Naive B cell (primary cell): ENCODE measurements at places on chromosomes 16 and 17. TPM values are rescaled to one million over a fixed set of nuclear protein-coding genes. Genes with fewer than 3 reads are reported as not detected.

DNA sequence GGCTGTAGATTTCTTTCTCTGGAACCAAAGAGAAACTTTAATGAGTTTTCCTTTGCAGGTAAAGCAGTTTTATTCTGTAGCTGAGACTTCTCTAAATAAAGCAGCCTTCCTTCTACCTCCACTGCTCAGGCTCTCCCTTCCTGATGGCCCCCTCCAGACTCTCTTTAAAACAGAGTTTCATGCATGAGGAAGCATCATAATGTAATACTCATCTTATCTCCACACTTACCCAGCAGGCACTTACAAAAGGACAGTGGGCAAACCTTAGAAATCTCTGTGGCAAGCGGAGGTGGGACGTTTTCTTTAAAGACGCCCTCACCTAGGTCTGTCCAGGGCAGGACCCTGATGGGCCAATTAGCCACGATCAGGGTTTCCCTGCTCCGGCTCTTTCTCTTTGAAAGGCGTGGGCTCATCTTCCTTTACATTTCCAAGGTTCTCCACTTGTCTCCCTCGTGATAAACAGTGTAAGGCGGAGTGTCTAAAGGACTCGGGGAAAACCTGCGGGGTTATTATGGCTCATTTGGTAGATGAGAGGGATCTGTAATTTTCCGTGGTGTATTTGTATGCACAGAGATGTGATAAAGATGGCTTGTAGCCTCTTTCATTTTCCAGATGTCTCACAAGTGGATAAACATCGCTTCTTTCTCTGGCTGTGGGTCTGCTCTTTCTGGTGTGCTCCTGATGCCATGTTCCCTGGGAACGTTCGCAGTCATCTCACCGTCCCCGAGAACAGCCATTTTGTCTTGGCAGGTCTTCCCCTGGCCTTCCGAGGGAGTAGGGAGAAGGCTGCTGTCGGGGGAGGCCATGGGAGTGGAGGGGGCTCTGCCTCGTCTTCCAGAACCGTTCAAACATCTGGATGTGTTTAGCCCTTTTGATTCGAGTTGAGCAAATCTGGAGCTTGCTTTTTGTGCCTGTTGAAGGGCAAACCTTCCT is 239.0 kb downstream of the CCDC182 start:
- no peaks in the 10 kb centered on the region for H3K36me3 ChIP-seq
- DNase-seq = no peak
- no peak overlapping the region for H3K4me3 ChIP-seq
- H3K27me3 ChIP-seq = no peaks in the 10 kb centered on the region
- no peak overlapping the region for H3K27ac ChIP-seq

DNA sequence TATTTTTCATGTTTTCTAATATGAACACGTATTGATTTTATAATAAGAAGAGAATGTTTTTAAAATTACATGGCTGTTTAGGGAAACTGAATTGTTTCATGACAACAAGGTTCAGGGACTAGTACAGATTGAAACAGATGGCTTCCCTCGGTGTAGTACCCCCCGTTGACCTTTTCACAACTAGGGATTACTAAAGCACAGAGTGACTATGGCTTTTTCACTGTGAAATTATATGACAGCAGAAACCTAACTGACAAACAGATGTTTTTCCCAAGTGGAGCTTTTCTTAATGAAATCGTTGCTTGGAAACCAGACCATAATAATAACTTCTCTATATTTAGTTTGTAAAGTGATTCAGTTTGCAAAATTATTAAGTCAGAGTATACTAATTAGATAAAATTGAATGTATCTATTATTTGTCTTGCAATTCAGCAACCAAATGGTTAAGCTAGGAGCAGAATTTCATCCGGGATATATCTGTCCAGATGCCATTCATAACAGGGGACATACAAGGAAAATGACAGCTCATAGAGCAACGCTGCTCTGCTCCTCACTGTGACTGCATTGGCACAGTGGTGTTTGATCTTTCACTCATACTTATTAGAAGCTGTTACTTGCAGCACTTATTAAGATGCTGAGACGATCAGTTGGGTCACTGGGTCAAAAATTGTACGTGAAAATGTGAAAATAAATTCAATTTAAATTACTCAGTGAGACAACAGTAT is 111.7 kb downstream of the TANGO6 start:
- no peak overlapping the region for H3K4me3 ChIP-seq
- H3K27ac ChIP-seq = no peak overlapping the region
- no peaks in the 10 kb centered on the region for H3K27me3 ChIP-seq
- H3K4me1 ChIP-seq = no peaks in the 10 kb centered on the region
- DNase-seq = no peak

The MT2A gene
- 18.6 TPM for polyA plus RNA-seq

- DNase-seq = no peak
- no peak overlapping the region for H3K27ac ChIP-seq
- H3K4me3 ChIP-seq = no peak overlapping the region
- no peaks in the 10 kb centered on the region for H3K27me3 ChIP-seq
Measured at GRCh38 chr16:88901718-88902337, 35.4 kb upstream of the PABPN1L start.

The TNFSF13 gene
- 42.0 TPM for polyA plus RNA-seq

The ZNF771 gene
- polyA plus RNA-seq = 5.0 TPM

GRCh38 chr16:29893553-29893952 is 5.8 kb downstream of the SEZ6L2 start:
- H3K27ac ChIP-seq = no peak overlapping the region
- peaks cover 41% of the 10 kb centered on the region for H3K27me3 ChIP-seq
- no peaks in the 10 kb centered on the region for H3K36me3 ChIP-seq
- no peak overlapping the region for H3K4me3 ChIP-seq

The TEKT5 gene
- 0.32 TPM for polyA plus RNA-seq

- peaks cover 29% of the 10 kb centered on the region for H3K27me3 ChIP-seq
- H3K4me3 ChIP-seq = no peak overlapping the region
- DNase-seq = no peak
- no peaks in the 10 kb centered on the region for H3K36me3 ChIP-seq
- H3K4me1 ChIP-seq = no peaks in the 10 kb centered on the region
Measured at GRCh38 chr17:5629128-5629527, 44.8 kb upstream of the NLRP1 start.

The DHRS7C gene
- polyA plus RNA-seq = not detected

GRCh38 chr17:44559634-44560554 is 2.6 kb downstream of the FZD2 start:
- H3K27ac ChIP-seq = peak overlapping the region; percentile 98
- H3K4me3 ChIP-seq = no peak overlapping the region
- H3K27me3 ChIP-seq = peaks cover 73% of the 10 kb centered on the region
- no peak for DNase-seq

- H3K27me3 ChIP-seq = no peaks in the 10 kb centered on the region
- H3K36me3 ChIP-seq = no peaks in the 10 kb centered on the region
- H3K27ac ChIP-seq = peak overlapping the region; percentile 10
- peak overlapping the region; percentile 61 for H3K4me3 ChIP-seq
- peak; percentile 37 for DNase-seq
Measured at GRCh38 chr16:81424771-81425170, 19.8 kb upstream of the CMIP start.

- H3K27ac ChIP-seq = peak overlapping the region; percentile 21
- no peaks in the 10 kb centered on the region for H3K27me3 ChIP-seq
- H3K4me3 ChIP-seq = peak overlapping the region; percentile 88
- no peaks in the 10 kb centered on the region for H3K36me3 ChIP-seq
- DNase-seq = no peak
- peaks cover 28% of the 10 kb centered on the region for H3K4me1 ChIP-seq
Measured at GRCh38 chr16:69188716-69189115, 1.8 kb downstream of the SNTB2 start.

The RFFL gene
- 22.8 TPM for polyA plus RNA-seq

The TMC5 gene
- not detected for polyA plus RNA-seq

- no peak overlapping the region for H3K27ac ChIP-seq
- H3K27me3 ChIP-seq = no peaks in the 10 kb centered on the region
- DNase-seq = no peak
- no peaks in the 10 kb centered on the region for H3K36me3 ChIP-seq
- H3K4me1 ChIP-seq = no peaks in the 10 kb centered on the region
Measured at GRCh38 chr17:41619036-41619926, 5.1 kb downstream of the KRT17 start.

The CDT1 gene
- 0.17 TPM for polyA plus RNA-seq

GRCh38 chr16:4011225-4011939 is 104.9 kb downstream of the ADCY9 start:
- no peaks in the 10 kb centered on the region for H3K27me3 ChIP-seq
- no peaks in the 10 kb centered on the region for H3K36me3 ChIP-seq
- no peak for DNase-seq
- H3K4me1 ChIP-seq = no peaks in the 10 kb centered on the region
- H3K27ac ChIP-seq = no peak overlapping the region
- H3K4me3 ChIP-seq = no peak overlapping the region

GRCh38 chr16:67814567-67814966 is 7.9 kb downstream of the TSNAXIP1 start:
- H3K4me1 ChIP-seq = peaks cover 9% of the 10 kb centered on the region
- H3K27ac ChIP-seq = no peak overlapping the region
- no peaks in the 10 kb centered on the region for H3K27me3 ChIP-seq
- DNase-seq = no peak
- no peaks in the 10 kb centered on the region for H3K36me3 ChIP-seq

- no peaks in the 10 kb centered on the region for H3K36me3 ChIP-seq
- no peaks in the 10 kb centered on the region for H3K4me1 ChIP-seq
- no peak for DNase-seq
- peaks cover 32% of the 10 kb centered on the region for H3K27me3 ChIP-seq
- H3K27ac ChIP-seq = no peak overlapping the region
Measured at GRCh38 chr17:65434251-65434650, 127.2 kb downstream of the AXIN2 start.

DNA sequence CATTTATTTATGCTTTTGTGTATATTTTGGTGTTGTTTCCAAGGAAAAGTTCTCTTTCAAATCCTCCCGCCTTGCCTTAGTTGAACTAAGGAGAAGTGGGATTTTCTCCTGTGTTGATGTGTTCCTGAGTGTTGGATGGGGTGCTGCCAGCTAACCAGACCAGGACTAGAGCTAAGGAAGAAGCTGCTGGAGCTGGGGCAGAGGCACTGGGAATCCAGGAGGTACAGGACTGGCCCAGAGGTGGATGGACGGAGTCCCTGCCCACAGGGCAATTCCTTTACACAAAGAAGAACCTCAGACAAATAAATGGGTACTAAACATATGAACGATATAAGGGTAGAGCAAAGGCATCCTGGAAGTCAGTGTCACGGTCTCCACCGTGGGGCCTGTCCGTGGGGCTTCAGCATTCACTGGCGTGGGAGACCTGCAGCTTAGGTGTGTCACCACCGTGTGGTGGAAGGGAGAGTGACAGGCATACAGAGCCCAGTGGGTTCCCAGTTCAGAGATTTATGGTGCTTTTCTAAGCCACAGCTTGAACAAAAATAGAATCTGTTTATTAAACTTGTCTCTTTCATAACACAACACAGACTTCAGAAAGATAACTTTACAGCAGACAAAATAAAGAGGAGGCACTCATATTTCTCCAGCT is 270.7 kb downstream of the NTN1 start:
- no peaks in the 10 kb centered on the region for H3K36me3 ChIP-seq
- H3K4me3 ChIP-seq = no peak overlapping the region
- peaks cover 33% of the 10 kb centered on the region for H3K4me1 ChIP-seq
- DNase-seq = peak; percentile 6
- no peak overlapping the region for H3K27ac ChIP-seq

DNA sequence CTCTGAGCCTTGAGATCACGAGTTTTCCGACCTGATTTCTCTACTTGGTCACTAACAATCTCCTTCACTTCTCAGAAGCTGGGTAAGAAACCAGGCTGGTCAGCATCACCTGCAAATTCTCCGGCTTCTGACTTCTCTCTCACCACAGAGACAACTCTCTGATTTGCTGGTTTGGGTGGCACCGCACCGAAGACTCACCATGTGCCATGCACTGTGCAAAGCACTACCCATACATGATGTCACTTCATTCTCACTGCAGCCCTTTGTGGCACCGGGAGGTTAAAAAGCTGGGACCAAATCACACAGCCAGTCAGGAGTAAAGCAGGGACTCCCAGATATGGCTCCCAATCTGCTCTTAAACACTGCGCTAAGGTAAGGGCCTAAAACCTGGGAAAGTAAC is 647 bp downstream of the VAC14 start:
- no peaks in the 10 kb centered on the region for H3K36me3 ChIP-seq
- H3K27ac ChIP-seq = peak overlapping the region; percentile 93
- H3K4me1 ChIP-seq = peaks cover 55% of the 10 kb centered on the region
- no peak for DNase-seq
- H3K27me3 ChIP-seq = no peaks in the 10 kb centered on the region

GRCh38 chr17:16932611-16933010 is 39.3 kb downstream of the TNFRSF13B start:
- H3K27me3 ChIP-seq = no peaks in the 10 kb centered on the region
- H3K4me1 ChIP-seq = no peaks in the 10 kb centered on the region
- DNase-seq = no peak
- H3K27ac ChIP-seq = peak overlapping the region; percentile 24

GRCh38 chr17:12673788-12674187 is 8.1 kb downstream of the MYOCD start:
- no peak for DNase-seq
- H3K4me1 ChIP-seq = no peaks in the 10 kb centered on the region
- peaks cover 18% of the 10 kb centered on the region for H3K27me3 ChIP-seq
- H3K36me3 ChIP-seq = no peaks in the 10 kb centered on the region
- H3K27ac ChIP-seq = no peak overlapping the region
- H3K4me3 ChIP-seq = no peak overlapping the region

GRCh38 chr16:59044616-59045015 is 310.5 kb upstream of the GOT2 start:
- no peak overlapping the region for H3K4me3 ChIP-seq
- no peaks in the 10 kb centered on the region for H3K4me1 ChIP-seq

The GFAP gene
- 0.33 TPM for polyA plus RNA-seq

- H3K4me3 ChIP-seq = peak overlapping the region; percentile 83
- H3K36me3 ChIP-seq = no peaks in the 10 kb centered on the region
- H3K27ac ChIP-seq = peak overlapping the region; percentile 18
- DNase-seq = no peak
- H3K27me3 ChIP-seq = peaks cover 68% of the 10 kb centered on the region
- H3K4me1 ChIP-seq = peaks cover 37% of the 10 kb centered on the region
Measured at GRCh38 chr17:80474231-80474960, 2.0 kb downstream of the NPTX1 start.

DNA sequence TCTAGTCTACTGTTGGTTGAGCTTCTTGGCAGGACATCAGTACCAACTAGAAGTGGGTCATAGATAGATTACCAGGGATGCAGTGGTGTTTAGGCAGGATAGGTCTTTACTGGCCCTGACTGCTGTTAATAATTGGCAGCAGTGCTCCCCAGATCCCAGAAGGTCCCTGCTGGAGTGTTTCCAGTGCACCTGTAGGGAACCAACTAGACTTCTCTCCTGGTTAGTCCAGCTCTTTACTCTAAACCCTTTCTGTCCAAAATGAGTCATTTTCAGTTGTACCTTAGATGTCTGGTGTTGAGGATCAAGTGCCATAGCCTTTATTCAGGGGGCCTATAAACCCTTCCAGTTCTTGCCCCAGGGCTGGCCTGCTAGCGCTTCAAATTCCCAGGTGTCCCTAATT is 8.7 kb downstream of the POLR2C start:
- no peak overlapping the region for H3K4me3 ChIP-seq
- peaks cover 23% of the 10 kb centered on the region for H3K36me3 ChIP-seq
- H3K27me3 ChIP-seq = no peaks in the 10 kb centered on the region

The CLDN9 gene
- polyA plus RNA-seq = not detected

GRCh38 chr17:66277191-66277590 is 25.2 kb upstream of the PRKCA start:
- no peaks in the 10 kb centered on the region for H3K36me3 ChIP-seq
- no peak overlapping the region for H3K4me3 ChIP-seq
- no peaks in the 10 kb centered on the region for H3K27me3 ChIP-seq
- no peaks in the 10 kb centered on the region for H3K4me1 ChIP-seq

The PRSS33 gene
- not detected for polyA plus RNA-seq

- peaks cover 19% of the 10 kb centered on the region for H3K4me1 ChIP-seq
- DNase-seq = no peak
- H3K27ac ChIP-seq = no peak overlapping the region
- no peaks in the 10 kb centered on the region for H3K27me3 ChIP-seq
- peaks cover 7% of the 10 kb centered on the region for H3K36me3 ChIP-seq
Measured at GRCh38 chr16:88617268-88618031, 20.9 kb upstream of the IL17C start.
